ENCODE measurements at places on chromosomes 6 and 20. TPM values are rescaled to one million over a fixed set of nuclear protein-coding genes. Genes with fewer than 3 reads are reported as not detected.

Gene KHDC1L
- total RNA-seq: not detected

Gene SPTLC3
- total RNA-seq: under 0.01 TPM

Gene COQ3
- total RNA-seq: 5.5 TPM

Gene NHLRC1
- total RNA-seq: 2.6 TPM

Gene GPR6
- not detected for total RNA-seq

Gene CTAGE9
- not detected for total RNA-seq

Gene FOXF2
- total RNA-seq: not detected
